Ecto neural progenitor cell (in vitro differentiated cells): ENCODE measurements at places on chromosomes 12 and 14.

DNA sequence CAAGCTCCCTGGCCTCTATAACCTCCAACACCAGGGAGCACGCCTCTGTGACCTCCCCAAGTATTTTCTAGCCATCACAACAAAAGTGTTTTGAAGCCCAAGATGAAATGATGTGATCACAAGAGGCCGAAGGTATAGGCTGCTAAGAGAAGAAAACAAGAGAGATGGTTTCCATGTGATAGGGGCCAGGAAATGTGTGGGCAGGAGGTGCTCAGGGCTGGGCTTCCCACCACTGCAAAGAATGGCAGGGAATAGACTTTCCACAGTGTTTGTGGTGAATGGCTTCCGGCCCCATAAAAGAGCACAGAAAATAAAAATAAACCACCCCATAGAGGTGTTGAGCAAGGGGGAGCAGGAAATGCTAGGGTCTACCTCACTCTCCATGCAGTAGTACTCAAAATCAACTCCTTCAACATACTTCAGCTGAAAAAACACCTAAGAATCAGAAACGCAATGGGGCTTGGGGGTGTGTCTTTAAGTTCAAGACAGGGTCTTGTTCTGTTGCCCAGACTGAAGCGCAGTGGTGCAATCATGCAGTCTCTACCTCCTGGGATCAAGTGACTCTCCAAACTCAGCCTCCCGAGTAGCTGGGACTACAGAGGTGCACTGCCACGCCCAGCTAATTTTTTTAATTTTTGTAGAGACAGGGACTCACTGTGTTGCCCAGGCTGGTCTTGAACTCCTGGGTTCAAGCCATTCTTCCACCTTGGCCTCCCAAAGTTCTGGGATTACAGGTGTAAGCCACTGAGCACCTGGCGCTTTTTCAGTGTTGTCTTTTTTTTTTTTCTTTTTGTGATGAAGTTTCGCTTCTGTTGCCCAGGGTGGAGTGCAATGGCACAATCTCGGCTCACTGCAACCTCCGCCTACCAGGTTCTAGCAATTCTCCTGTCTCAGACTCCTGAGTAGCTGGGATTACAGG, 27.1 kb downstream of the DAD1 start:
- no peak for DNase-seq

DNA sequence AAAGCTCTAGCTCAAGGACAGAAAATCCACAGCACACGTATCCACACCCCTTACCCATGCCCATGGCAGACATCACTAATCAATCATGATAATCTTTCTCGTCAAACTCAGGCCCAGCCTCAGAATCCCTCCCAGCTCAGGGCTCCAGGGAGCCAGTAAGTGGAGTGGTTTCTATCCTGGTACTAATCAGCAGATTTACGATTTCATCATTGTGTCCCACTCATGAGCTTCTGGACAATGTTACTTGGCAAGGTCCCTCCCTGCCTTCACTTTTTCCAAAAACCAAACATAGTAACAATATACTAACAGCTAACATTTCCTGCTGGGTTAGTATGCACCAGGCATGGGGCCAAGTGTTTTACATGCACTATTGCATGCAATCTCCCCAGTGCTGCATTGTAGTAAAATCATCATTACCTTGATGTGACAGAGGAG, 45.8 kb upstream of the NCOR2 start:
- no peak for DNase-seq

- no peak for DNase-seq
These were observed 50.5 kb downstream of the TTC9 start for GRCh38 chr14:70692210-70692609.

- no peak for DNase-seq
These were observed 350.7 kb downstream of the SEC23A start for GRCh38 chr14:38752341-38752740.

DNA sequence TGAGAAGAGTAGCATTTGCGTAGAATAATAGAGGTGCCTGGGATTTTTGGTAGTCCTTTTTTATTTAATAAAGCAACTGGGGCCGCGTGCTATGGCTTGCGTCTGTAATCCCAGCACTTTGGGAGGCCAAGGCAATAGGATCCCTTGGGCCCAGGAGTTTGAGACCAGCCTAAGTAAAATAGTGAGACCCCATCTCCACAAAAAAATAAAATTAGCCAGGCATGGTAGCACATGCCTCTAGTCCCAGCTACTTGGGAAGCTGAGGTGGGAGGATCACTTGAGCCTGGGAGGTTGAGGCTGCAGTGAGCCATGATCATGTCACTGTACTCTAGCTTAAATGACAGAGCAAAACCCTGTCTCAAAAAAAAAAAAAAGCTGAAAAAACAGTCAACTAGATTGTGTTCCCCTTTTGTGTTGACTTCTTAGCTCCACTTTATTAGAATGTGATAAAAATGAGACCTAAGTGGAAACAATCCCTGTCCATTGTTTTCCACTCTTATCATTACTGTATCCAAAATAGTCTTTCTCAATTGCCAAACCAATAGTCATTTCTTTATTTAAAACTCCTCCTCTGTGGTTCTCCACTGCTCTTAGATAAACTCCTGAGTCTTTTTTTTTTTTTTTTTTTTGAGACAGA, 7.4 kb downstream of the PRKCH start:
- DNase-seq, result no peak

GRCh38 chr12:122459211-122459610, 36.7 kb upstream of the CLIP1 start:
- DNase-seq, result no peak

DNA sequence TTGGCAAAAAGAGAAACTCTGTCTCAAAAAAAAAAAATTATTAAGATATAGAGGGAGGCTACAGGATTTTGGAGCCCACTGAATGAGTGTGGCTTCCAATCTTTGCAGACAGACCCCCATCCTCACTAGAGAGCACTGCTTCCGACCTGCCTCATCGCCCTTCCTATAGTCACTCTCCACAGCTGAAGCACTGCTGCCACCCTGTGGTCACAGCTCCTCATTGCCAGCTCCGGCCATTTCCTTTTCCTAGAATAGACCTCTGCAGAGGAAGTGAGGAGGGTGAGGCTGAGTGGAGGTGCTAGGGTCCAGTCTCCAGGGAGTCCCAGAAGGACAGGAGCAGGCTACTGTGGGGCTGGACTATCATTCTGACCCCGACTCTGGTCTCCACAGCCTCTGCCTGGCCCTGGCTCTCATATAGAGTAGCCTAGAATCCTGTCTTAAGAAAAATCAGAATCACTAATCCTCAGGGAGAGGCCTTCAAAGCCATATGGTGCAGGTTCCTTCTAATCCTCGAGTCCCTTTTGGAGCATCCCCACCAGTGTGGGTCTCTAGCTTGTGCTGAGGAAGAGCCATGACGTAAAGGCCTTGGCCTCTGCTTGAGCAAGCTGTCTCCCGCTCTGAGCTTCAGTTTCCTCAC, 1.4 kb upstream of the NPFF start:
- peak; percentile 94 for DNase-seq

GRCh38 chr14:41605550-41606281, 960 bp upstream of the LRFN5 start:
- DNase-seq, result peak; percentile 75

DNA sequence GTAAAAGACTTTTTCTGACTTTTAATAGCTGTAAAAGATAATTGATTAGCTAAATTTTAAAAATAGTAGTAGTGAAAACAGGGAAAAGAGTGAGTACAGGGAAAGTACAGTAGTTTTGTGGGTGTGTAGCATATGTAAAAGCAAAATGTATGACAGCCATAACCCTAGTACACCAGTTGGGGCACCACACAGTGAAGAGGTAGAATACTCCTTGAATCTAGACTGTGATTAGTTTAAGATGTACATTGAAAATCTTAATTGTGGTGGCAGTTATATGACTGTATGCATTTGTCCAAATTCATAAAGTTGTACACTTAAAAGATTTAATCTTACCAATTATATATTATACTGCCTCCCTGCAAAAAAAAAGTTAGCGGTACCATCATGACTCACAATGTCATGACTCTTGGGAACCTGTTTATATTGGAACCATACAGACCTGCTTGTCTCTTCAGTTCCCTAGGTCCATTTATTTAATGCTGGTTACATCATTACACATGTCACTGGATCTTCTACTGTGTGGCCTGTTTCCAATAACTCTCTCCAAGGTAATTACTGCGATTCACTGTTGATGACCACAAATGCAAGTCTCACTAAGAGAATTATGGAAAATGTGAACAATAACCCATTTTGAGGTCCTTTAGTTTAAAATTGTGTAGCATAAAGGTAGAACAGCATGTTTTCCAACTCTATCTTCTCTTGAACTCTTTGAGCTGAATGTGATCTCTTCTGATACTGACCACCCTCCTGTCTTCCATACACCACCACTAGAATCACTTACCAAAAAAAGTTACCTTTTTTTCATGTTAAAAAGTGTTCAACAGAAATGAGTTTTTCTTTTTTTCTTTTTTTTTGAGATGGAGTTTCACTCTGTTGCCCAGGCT, 264.2 kb upstream of the AMIGO2 start:
- DNase-seq, result no peak

DNA sequence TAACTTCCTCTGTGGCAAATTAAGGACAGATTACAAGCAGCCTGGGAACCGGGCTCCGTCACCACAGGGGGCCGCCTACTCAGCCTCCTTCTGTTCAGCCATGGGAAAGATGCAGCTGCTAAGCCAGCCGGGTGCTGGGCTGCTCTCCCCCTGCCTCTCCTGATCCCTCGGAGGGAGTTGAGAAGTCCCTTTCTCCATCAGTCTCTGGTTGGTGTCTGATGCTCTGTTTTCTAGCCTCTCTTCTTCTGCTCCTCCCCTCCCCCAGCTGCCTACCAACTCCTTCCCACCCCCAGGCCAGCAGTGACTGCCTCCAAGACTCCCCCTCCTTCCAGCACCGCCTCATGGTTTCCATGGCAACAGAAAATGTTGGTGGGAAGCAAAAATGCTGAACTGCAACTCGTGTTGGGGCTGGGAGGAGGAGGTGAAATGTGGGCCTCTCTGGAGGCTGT, 486.7 kb downstream of the APAF1 start:
- DNase-seq, result peak; percentile 93

- DNase-seq, result no peak
These were observed 110.4 kb upstream of the CPSF6 start for GRCh38 chr12:69129017-69129416.

DNA sequence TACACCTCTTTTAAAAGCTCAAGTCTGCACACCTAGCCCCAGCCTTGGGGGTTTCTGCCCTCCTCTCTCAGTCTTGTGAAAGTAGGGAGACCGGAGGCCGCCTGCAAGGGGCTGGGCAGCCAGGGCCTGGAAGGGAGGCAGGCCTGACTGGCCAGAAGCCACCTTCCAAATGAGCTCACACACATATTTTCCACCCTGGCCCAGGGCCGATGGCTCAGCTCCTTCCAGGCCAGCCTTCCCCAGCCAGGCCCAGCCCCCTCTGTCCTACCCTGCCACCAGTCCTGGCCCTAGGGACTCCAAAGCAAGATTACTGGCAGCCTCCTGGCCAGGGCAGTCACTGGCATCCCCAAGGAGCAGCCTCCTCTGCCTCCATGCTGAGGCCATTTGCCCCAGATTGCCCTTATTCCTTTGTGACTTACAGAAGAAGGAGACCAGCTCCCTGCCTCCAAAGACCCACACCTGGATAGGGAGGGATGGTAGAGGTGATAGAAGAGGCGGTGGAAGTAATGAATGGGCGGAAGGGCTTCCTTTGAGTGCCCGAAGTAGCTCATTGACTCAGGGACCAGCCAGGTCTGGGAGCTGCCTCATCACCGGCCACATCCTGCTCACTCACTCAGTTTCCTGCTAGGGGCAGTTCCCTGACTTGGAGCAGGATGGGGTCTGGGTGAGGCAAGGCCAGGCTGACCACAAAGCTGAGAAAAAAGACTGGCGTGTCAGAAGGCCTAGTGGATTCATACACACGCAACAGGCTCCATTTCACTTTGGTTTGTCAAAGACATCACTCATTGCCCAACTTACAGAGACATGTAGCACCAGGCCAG, 14.8 kb downstream of the MMP14 start:
- DNase-seq, result no peak

DNA sequence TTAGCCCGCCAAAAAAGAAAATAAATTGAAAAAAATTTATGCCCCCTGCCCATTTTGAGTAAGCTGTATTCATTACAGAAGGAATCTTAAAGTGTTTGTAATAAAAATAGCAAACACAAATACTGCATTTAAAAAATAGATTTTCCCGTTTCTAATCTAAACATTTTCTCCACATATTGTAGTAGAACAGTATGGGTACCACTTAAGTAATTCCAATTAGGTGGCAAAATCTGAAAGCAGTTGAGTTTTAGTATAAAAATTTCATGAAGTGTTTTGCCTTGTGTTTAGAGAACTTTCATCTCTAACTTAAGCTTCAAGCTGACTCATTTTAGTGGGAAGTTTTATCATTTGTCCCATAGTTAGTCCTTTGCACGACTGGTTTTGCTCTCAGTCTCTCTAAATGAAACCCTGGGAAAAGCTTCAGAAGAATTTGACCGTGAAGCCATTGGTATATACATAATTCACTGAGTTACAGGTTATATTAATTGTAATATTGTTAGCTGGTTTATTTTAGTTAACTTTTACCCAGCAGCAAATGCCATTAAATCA, 214.6 kb downstream of the ERC1 start:
- no peak for DNase-seq

DNA sequence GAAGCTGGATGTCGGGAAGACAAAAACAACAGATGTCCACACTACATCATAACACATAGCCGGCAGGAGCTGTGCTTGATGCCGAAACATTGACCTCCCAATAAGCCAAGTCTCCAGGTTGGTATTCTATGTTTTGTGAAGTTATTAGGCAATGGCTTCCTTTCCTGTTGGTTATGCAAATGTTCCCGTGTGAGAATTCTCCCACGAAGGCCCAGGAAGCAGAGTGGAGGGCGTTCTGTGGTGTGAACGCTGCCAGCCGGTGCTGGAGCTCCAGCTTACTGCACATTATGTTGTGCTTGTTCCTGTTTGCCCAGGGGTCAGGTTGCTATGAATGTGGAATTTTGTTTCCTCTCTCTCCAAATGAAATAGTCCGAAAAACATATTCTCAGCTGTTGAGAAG, 156.4 kb upstream of the HMGA2 start:
- no peak for DNase-seq

GRCh38 chr14:52797653-52798052, 6.2 kb upstream of the GNPNAT1 start:
- DNase-seq, result no peak

- no peak for DNase-seq
These were observed 1.7 kb upstream of the KLRG1 start for GRCh38 chr12:8987685-8988084.

DNA sequence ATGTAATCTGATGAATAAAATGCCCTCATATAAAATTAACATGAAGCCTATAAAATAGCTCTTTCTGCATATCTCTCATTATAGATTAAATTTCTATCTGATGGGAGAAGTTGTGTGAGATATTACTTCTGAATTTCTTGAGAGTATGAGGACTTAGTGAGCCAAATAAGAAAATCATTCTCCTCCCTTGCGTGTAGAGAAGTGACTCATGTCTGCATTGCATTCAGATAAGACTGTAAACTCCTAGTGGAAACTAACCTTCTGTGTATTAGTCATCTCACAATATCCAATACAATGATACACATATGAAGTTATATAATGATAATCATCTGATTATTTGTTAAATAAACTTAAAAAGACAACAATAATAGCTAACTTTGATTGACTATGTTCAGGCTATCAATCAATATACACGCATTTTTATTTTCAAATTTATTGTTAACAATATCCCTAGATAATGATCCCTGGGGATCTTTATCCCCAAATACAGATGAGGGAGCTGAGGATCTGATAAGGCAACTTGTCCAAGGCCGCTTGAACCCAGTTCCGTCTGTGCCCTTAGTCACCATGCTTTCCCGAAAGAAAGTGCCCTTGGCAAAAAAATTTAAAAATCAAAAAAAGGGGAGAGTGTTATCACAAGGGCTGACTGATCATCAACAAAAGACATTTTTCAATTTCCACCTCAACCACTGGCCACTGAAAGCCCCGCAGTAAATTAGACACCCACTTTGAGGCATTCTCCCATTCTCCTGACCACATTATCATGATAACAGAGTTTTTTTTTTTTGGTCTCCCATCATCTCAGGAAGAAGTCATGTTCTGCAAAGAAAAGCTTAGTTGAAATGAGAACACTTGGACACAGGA, 189.2 kb upstream of the RASSF8 start:
- no peak for DNase-seq
